ENCODE measurements at places on chromosomes 5 and 9. TPM values are rescaled to one million over a fixed set of nuclear protein-coding genes. Genes with fewer than 3 reads are reported as not detected.

- DNase-seq, result no peak
Observed at GRCh38 chr9:103789686-103790085, 304.4 kb upstream of the SMC2 start.

DNA sequence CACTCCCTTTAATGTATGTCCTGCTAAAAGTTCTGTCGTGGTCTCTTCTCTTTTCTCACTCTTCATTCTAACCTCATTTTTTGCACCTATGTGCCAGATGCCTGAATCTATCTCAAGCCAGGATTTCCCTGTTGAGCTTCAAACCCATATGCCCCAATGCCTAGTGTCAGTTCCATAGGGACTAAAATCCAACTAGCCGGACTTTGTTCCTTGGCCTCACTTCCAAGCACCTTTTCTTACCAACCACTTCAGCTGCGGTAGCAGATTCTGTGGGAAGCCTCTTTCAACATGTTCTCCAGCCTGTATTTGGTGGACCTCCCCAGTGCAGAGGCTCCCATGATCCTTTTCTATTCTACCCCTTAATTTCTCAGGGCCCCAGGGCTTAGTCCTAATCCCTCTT lies 17.5 kb downstream of the C9orf57 start:
- DNase-seq, result no peak

GRCh38 chr5:168779333-168779732 lies 200.2 kb upstream of the PANK3 start:
- no peak for DNase-seq

- no peak for DNase-seq
Observed at GRCh38 chr5:174191850-174192655, 146.5 kb downstream of the NSG2 start.

The NR4A3 gene
- total RNA-seq, result 0.07 TPM

DNA sequence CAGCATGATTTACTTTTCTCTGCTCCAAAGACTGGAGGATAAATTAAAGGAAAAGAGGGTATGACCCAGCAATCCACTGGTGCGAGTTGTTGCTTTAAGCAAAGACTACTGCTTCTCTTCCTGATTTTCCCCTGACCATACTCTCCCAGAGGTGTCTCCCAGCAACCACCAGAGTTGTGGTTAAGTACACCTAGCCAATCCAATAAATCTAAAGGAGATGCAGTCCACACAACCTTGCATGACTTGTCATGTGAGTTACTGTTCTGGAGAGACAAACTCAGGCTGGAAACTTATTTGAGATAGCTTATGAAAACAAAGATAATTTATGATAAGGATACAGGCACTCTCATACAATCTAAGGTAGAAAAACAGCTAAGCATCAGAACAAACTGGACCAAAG lies 11.9 kb downstream of the TMC1 start:
- no peak for DNase-seq

GRCh38 chr5:110087829-110088228 lies 398.1 kb downstream of the MAN2A1 start:
- DNase-seq, result no peak

The MAST4 gene
- 17.3 TPM for total RNA-seq

- peak; percentile 98 for DNase-seq
Observed at GRCh38 chr9:107213561-107214028, 69.5 kb upstream of the RAD23B start.

GRCh38 chr9:110979636-110980035 lies 58.6 kb downstream of the LPAR1 start:
- no peak for DNase-seq

The ADGRV1 gene
- 2.3 TPM for total RNA-seq

DNA sequence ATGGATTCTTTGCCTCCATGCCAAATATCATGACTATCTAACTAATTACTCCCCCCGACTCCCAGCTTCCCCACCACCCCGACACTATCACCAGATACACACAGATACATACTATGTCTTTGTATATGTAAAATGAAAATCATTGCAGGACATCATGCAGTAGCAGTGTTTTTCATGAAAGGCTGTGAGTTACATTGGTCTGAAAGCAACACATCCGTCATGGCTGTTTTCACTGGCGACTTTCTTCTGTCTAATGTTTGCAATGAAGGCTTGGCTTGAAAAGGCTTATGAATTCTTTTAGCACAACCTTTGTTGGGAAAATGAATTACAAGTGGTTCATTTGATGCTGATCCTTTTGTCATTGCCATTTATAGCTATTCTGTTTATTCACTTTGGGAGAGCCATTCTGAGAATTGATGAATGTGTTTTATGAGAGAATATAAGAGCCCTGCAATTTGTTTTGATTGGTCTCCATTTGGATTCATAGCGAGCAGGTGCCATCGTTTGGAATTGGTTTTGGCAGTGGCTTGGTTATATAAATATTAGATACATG lies 103.4 kb downstream of the PIP5K1B start:
- DNase-seq, result no peak

GRCh38 chr9:4997196-4997595 lies 12.1 kb downstream of the JAK2 start:
- DNase-seq, result no peak

DNA sequence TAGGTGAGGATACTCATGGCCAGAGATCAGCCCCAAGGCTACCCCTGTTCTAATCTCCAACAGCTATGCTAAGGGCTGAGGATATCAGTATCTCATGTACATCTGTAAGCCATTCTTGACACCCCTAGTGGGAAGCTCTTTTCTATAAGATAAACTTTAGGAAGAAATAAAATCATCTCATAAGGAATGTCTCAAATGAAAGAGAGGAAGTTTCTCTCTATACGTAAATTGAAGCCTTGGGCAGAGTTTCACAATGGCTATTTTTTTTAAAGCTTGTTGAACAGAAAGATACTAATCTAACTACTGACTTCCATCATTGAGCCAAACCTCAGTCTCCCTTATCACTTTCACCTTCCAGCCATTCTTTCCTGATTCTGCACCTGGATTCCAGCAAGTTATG lies 405.7 kb downstream of the PRR16 start:
- DNase-seq, result no peak

DNA sequence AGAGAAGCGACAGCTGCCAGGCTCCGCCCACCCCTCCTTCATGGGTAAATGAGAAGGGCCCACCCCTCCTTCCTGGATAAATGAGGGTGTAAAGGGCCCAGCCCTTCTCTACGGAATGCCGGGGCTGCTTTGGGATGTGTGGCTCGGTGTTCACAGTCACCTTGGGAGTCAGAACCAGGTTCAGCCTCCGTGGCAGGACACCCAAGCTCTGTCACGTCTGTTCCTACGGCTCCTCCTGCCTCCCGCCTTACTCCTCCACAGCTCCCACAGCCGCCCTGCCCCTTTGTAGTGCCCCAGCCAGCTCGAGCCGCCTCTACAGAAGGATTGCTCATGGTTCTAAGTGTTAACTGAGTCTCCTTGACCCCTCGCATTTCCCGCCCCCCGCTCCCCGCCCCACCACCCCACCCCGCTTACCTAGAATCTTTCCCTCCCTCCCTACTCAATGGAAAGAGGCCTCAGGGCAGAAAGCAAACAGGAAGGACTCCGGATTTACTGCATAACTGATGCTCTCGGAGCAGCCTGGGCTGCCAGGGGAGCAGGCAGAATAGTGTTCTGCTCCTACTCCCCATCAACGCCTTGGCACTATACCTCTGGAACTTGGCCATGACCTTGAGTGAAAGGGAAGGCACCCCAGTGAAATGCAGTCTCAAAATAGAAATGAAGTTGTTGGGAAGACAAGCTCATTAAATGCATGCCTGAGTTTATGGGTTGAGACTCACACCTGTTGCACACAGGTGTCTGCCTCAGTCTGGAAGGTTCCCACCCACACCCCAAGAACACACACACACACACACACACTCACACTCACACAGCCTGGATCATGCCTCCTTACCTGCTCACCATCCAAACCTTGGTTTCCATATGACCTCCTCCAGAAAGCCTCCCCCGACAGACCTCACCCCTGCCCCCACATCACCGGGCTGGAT lies 59.6 kb downstream of the NEURL1B start:
- no peak for DNase-seq

DNA sequence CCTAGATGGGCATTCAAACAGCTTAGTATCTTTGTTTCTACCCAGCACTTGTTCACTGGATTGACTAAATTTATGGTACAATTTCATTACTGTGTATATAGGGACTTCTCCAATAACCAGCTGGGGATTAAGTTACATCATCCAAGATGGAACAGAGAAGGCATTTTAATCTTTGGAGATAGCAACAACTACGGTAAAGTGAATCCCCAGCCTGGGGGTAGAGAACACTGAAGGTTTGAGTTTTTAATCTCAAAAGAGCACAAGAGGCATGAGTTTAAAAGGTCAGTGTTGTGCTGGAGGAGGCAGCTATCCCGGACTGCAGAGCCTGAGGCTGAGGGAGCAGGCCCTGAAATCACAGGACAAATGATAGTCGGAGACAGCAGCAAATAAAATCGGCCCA lies 28.6 kb downstream of the DDX31 start:
- no peak for DNase-seq

DNA sequence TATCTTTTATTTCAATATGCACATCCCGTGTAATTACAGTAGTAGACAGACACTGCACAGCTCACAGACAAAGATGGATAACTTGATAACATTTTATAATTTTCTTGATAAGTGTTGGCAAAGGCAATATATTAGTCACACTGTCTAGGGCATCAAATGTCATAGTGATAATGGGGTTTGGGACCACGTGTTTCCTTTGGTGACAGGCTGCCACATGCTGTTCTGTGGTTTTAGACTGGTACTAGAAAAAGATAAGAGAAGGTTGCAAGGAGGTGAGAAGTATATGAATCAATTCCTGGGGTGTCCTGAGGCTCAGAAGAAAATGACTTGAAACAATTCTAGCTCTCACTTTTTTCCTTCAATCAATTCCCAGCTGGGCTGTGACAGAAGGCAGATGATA lies 258.8 kb upstream of the CHD1 start:
- no peak for DNase-seq
